ENCODE measurements at places on chromosomes 3 and 15. TPM values are rescaled to one million over a fixed set of nuclear protein-coding genes. Genes with fewer than 3 reads are reported as not detected.

CRABP1 gene
- not detected for total RNA-seq

GRCh38 chr3:72517921-72518424 is 330.3 kb downstream of the SHQ1 start:
- H3K36me3 ChIP-seq, result no peaks in the 10 kb centered on the region
- H3K27me3 ChIP-seq, result no peaks in the 10 kb centered on the region

DNA sequence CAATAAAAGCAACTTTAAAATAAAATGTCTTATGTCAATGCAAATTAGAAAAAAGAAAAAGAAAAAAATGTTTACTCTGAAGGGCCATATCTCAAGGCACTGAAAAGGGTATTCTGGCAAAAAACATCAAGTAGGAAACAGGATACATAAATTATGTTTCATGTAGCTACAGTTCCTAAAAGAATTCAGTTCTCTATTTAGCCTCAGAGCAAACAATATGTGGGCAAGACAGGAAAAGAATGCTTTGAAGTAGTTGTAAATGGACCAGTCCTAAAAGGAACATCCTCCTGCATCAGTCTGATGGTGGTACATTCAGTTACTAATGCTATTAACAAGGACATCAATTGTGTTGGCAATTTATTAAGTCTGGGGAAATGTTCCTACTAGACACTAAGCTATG is 8.1 kb downstream of the COMMD2 start:
- H3K27ac ChIP-seq, result no peak overlapping the region
- H3K4me3 ChIP-seq, result no peak overlapping the region
- H3K36me3 ChIP-seq, result peaks cover 76% of the 10 kb centered on the region
- no peaks in the 10 kb centered on the region for H3K4me1 ChIP-seq
- DNase-seq, result no peak

DNA sequence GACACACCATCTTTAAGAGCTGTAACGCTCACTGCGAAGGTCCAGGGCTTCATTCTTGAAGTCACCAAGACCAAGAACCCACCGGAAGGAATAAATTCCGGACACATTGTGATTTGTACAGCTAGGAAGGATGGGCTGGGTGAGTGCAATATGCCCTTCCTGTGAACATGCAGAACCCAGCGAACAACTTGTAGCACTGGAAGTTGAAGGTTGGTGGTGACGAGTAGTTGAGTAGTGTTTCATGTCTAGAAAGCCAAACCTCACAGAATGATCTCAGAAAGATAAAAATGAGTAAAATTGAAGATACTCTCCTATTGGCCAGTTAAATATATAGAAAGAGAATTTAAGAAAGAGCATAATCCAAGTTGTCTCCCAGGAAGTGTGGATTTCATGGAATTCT is 462.2 kb upstream of the CFAP20DC start:
- H3K27me3 ChIP-seq, result no peaks in the 10 kb centered on the region
- H3K4me3 ChIP-seq, result no peak overlapping the region
- H3K4me1 ChIP-seq, result no peaks in the 10 kb centered on the region
- no peak overlapping the region for H3K27ac ChIP-seq
- DNase-seq, result no peak

SNTN gene
- total RNA-seq, result not detected

ATOSA gene
- 25.7 TPM for total RNA-seq

GRCh38 chr15:81530271-81530691 is 156.3 kb upstream of the TMC3 start:
- no peak overlapping the region for H3K4me3 ChIP-seq
- no peaks in the 10 kb centered on the region for H3K36me3 ChIP-seq
- no peak overlapping the region for H3K27ac ChIP-seq
- no peaks in the 10 kb centered on the region for H3K27me3 ChIP-seq
- no peak for DNase-seq

THAP10 gene
- 2.7 TPM for total RNA-seq

DNA sequence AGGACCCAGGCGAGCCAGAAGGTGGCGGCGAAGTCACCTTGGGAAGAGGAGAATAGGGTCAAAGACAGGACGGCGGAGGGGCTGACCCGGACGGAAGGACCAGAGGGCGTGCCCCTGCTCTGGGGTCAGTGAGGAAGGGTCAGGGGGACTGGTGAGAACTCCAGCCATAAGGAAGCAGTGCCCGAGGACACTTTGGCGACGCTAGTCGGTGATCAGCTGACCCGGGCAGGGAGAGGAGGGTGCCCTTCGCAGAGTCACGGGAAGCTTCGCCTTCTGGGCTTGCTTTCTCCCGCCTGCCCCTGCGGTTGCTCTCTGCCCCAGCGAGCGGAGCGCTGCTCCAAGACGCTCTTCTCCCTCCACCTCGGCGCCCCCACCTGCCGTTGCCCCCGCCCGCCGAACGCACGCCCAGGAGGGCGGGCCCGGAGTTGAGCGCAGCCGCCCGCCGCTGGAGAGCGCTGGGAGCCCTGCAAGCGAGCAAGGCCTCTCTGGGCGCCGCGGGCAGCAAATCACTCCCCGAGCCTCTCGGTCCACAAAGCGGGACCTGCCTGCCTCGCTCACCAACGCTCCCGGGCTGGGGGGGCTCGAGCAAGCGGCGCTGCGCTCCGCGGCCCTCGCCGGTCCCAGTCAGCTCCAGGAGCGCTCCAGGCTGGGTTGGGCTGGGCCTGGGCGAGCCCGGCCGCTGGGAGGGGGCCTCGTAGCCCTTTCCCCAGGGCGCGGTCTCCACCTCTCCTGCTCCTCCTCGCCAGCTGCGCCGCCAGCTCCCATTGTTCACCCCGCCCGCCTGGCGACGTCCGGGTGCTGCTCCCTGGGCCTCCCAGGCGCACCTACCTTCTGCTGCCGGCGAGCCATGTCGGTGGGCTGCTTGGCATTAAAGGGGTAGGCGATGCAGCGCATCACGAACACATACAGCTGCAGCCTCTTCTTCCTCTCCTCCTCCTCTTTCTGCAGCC is 1.2 kb downstream of the CADPS start:
- peak overlapping the region; percentile 64 for H3K4me3 ChIP-seq
- H3K4me1 ChIP-seq, result peaks cover 13% of the 10 kb centered on the region
- H3K27ac ChIP-seq, result peak overlapping the region; percentile 75

HRG gene
- total RNA-seq, result not detected

- no peaks in the 10 kb centered on the region for H3K27me3 ChIP-seq
- H3K36me3 ChIP-seq, result no peaks in the 10 kb centered on the region
Measured at GRCh38 chr3:100662113-100662823, 47.0 kb upstream of the TFG start.

WNT7A gene
- 1.3 TPM for total RNA-seq

GRCh38 chr3:58416191-58416590 is 17.4 kb downstream of the PDHB start:
- peaks cover 26% of the 10 kb centered on the region for H3K36me3 ChIP-seq
- H3K4me1 ChIP-seq, result peaks cover 18% of the 10 kb centered on the region

DNA sequence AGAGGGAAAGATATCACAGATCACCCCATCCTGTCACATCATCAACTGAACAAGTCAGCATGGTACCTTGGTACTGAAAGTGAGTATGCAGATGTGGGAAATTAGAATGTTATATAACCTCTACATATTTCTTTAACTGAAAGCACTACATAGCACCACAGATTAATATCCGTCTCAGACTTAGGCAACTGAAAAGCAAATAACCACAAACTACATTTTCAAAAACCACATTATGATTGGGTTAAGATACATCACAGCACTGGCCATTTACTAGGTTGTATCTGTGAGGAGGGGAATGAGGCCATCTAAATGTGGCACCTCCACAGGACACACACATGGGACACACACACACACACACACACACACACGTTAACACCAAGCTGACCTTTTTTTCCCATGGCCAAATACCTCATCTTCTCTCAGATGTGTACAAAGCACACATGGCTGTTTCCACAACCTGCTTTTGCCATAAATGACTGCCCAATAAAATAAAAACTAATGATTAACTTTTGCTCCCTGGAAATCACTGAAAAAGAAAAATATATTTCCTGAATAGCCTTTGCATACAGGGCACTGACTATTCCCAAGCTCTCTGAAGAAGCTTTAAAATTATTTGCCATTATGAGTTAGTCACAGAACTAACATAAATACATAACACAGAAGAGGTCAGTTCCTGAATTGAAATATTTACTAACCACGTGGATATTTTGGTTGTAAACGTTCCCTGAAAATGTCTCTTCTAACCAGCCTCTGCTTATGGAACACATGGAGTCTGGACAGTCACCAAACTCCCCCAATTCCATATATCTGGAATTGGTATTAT is 60.1 kb downstream of the SUMF1 start:
- peaks cover 48% of the 10 kb centered on the region for H3K36me3 ChIP-seq
- no peak for DNase-seq
- H3K27ac ChIP-seq, result no peak overlapping the region
- H3K27me3 ChIP-seq, result no peaks in the 10 kb centered on the region
- no peak overlapping the region for H3K4me3 ChIP-seq

DNA sequence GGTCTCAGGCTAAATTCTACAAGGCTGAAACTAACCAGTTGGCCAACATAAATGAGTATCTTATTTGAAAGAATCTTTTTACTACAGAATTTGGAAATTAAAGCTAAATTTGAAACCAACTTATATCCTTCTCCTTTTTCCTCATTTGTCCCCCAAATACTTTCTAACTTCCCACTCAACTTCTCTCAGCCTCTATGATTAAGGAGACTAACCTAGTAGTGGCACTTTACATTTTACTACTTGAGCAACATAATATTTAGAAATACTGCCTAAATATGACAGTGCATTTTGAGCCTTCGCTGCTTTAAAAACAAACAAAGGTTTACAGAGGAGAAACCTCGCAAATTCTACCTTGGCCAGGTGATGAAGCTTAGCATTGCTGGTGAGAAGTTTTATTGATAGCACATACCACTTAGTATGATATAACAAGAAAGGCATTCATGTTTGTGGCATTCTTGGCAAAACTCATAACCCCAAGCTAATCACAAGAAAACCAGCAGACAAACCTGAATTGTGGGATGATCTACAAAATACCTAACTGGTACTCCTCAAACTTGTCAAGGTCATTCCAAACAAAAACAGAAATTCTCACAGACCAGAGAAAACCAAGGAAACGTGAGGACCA is 432.1 kb upstream of the CFAP20DC start:
- H3K27me3 ChIP-seq, result no peaks in the 10 kb centered on the region
- H3K4me3 ChIP-seq, result no peak overlapping the region
- H3K27ac ChIP-seq, result no peak overlapping the region

NBEAL2 gene
- 317 TPM for total RNA-seq

GRCh38 chr3:127448671-127449070 is 141.9 kb downstream of the TPRA1 start:
- H3K36me3 ChIP-seq, result no peaks in the 10 kb centered on the region
- peaks cover 7% of the 10 kb centered on the region for H3K4me1 ChIP-seq
- peaks cover 25% of the 10 kb centered on the region for H3K27me3 ChIP-seq
- DNase-seq, result peak; percentile 28

PATL2 gene
- total RNA-seq, result 1.2 TPM

GRCh38 chr3:132210476-132211346 is 106.5 kb upstream of the ACP3 start:
- H3K27me3 ChIP-seq, result no peaks in the 10 kb centered on the region
- no peak overlapping the region for H3K27ac ChIP-seq
- H3K36me3 ChIP-seq, result no peaks in the 10 kb centered on the region
- no peak for DNase-seq

GRCh38 chr15:91469632-91470567 is 369.8 kb downstream of the SV2B start:
- no peaks in the 10 kb centered on the region for H3K27me3 ChIP-seq
- DNase-seq, result no peak
- H3K4me3 ChIP-seq, result no peak overlapping the region
- no peak overlapping the region for H3K27ac ChIP-seq

DNA sequence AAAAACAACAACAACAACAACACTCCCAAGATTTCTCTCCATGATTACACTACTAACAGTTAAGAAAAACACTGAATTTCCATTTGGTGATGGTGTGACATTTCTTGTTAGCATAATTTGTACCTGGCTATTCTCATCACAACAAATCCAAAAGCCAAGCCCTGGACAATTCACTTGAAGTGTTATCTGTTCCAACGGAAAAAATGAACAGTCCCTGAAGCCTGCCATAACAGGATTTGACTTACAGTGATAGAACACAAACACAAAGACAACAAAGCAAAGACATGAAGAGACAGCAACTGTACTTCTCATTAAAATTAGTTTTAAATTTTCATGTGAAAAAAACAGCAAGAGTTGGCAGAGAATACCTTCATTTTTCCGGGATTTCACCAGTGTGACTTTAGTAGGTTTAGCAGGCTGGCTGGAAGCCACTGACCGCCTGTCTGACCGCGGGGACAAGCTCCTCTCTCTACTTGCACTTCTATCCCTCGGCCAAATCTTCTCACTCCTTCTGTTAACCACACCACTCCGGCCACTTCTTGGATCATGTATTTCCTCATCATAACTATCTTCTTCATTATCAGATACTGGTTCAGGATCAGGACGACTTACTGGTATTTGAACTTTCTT is 56.3 kb downstream of the TJP1 start:
- no peak for DNase-seq
- H3K4me3 ChIP-seq, result no peak overlapping the region
- peaks cover 53% of the 10 kb centered on the region for H3K36me3 ChIP-seq

- no peak overlapping the region for H3K4me3 ChIP-seq
- H3K27ac ChIP-seq, result no peak overlapping the region
- no peaks in the 10 kb centered on the region for H3K4me1 ChIP-seq
- peaks cover 13% of the 10 kb centered on the region for H3K36me3 ChIP-seq
Measured at GRCh38 chr3:17238023-17238422, 353.3 kb downstream of the PLCL2 start.

GRCh38 chr3:47989981-47990440 is 26.2 kb downstream of the MAP4 start:
- no peak overlapping the region for H3K4me3 ChIP-seq
- H3K36me3 ChIP-seq, result peaks cover 20% of the 10 kb centered on the region
- peaks cover 18% of the 10 kb centered on the region for H3K4me1 ChIP-seq
- peak; percentile 85 for DNase-seq
- H3K27ac ChIP-seq, result no peak overlapping the region

DNA sequence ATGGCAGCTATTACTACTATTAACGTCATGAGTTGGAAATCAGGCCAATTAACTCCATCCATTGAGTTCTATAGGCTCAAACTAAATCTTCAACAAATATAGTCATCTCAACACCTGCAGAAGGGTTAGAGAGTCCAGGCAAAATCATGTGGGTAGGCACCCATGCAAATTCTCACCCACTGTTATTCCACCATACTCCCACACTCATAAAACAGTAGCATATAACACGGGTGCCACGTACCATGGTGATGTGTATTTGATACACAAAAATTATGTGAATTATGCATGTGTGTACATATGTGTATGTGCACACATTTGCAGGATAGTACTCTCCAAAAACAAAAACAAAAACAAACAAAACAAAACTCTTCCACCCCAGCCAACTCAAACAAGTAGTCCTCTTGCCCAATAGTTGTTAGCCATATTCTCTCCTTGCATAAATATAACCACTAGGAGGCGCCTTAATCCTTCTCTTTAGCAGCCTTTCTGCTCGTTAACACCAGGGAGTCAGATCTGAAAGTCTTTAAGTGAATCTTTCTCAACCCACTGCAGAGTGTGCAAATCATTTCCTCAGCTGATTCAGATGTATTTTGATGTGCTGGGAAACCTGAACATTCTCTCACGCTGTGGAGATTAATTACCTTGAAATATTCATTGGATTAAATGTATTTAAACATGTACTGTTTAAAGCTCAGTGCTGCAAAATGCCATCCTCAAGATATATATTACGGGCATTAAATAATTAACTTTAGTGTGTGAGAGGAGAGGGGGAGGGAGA is 38.0 kb upstream of the COPB2 start:
- H3K4me3 ChIP-seq, result no peak overlapping the region
- DNase-seq, result no peak
- H3K4me1 ChIP-seq, result peaks cover 3% of the 10 kb centered on the region
- H3K36me3 ChIP-seq, result peaks cover 12% of the 10 kb centered on the region
- no peak overlapping the region for H3K27ac ChIP-seq

- no peaks in the 10 kb centered on the region for H3K36me3 ChIP-seq
- DNase-seq, result no peak
- no peak overlapping the region for H3K4me3 ChIP-seq
- no peak overlapping the region for H3K27ac ChIP-seq
Measured at GRCh38 chr15:91855684-91856489, 2.4 kb downstream of the SLCO3A1 start.
